ENCODE measurements at places on chromosomes 5 and 9.

DNA sequence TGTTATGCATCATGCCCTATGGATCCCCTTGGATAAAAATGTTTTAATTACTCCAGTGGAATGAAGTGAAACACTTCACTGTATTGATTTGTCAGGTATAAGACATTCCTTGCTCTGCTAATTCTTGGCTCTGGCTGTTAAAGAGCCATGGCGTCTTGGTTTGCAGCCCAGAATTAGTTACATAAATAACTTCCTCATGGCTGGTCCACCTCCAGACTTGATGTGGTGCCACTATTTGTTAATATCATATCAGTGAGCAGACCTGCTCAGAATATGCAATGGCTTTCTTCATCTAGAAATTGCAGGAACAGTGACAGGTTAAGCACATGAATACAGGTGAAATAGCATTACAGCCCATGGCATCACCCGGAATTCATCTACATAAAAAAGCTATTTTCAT, 446.9 kb upstream of the GRIN3A start:
- DNase-seq, result no peak

- no peak for DNase-seq
Measured at GRCh38 chr5:14313986-14314690, 171.0 kb downstream of the TRIO start.

- DNase-seq, result no peak
Measured at GRCh38 chr9:132742821-132743311, 72.6 kb downstream of the GTF3C4 start.

GRCh38 chr5:167639766-167640165, 651.7 kb upstream of the WWC1 start:
- no peak for DNase-seq

DNA sequence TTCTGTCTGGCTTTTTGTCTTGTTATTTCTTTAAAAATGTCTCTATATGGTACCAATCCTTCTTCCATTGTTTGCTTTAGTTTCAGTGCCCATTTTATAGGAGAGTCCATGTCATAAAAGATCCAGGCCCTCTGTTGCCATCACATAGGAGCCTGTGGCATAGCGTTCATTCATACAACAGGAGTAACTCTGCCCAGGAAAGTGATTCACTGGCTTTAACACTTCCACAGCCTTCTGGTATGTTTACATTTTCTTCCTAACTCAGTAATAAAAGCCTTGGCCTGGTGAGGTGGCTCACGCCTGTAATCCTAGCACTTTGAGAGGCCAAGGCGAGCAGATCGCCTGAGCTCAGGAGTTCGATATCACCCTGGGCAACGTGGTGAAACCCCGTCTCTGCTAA, 519.3 kb upstream of the PTGER4 start:
- no peak for DNase-seq

DNA sequence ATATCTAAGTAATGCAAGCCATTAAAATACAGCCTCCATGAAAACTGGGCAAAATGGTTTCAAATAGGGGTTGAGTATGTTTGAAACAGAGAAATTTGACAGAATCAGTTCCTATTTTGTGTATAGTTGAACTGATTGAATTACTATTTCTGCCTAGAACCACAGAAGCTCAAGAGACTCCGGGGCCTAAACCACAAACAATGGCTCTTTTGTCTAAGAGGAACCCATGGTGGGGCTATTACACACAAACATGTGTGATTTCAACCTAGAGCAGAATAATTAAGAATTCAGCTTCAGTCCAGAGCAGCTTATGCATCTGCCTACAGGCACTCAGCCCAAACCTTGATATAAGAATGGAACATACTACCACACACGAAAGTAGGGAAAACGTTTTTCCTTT, 171.2 kb upstream of the MPDZ start:
- DNase-seq, result no peak

GRCh38 chr9:71671289-71671688, 97.0 kb downstream of the CEMIP2 start:
- no peak for DNase-seq

GRCh38 chr5:150153957-150154617, 1.6 kb downstream of the PDGFRB start:
- peak; percentile 36 for DNase-seq

- no peak for DNase-seq
Measured at GRCh38 chr9:106682420-106682819, 180.5 kb upstream of the ZNF462 start.

DNA sequence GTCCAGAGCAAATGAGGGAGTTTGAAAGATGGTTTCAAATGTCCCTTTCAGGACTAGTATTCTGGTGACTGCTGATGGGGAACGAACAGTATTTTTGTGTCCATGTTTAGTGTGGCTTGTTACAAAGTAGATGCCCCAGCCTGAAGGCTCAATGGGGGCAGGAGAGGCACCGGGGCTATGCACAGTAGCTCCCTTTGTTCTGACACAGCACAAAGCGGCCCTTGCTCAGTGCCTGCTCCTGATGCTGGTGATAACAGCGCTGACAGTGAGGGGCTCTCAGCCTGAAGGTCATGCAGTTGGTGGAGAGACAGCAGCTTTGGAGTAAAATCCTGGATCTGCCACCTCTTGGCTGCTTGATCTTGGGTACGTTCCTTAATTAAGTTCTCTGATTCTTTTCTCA, 188.9 kb downstream of the SLIT3 start:
- DNase-seq, result no peak

- peak; percentile 98 for DNase-seq
Measured at GRCh38 chr5:172800088-172800551, 29.1 kb upstream of the DUSP1 start.

DNA sequence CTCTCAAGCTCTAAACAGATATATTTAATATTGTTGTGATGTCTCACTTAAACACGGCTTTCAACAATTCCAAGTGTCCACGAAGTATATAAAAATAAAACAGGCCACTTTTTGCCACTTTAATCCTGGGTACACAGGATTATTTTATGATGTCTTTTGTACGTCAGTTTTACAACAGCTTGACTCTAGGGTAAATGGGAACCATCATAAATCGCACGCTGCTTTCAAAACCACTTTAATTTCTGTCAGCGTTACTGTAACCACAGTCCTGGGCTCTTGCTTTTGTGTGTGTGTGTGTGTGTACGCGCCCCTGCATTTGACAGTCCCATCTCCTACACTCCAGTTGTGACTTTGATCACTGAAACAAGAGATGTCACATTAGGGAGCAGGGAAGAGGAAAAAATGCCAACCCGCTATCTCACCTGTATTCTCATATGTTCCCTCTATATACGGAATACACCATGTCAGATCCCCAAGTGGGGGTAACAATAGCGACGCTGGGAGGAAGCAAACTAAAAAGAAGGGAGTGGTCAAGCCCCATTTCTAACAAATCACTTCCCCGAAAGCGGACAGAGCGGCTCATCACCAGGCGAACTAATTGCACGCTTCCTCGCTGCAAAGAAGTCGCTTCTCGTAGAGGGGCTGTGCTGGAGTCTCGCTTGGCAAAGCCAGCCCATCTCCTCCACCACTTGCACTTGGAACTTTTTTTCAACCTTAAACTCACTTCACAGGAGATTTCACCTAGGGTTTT, 1.2 kb downstream of the BNC2 start:
- DNase-seq, result peak; percentile 36

DNA sequence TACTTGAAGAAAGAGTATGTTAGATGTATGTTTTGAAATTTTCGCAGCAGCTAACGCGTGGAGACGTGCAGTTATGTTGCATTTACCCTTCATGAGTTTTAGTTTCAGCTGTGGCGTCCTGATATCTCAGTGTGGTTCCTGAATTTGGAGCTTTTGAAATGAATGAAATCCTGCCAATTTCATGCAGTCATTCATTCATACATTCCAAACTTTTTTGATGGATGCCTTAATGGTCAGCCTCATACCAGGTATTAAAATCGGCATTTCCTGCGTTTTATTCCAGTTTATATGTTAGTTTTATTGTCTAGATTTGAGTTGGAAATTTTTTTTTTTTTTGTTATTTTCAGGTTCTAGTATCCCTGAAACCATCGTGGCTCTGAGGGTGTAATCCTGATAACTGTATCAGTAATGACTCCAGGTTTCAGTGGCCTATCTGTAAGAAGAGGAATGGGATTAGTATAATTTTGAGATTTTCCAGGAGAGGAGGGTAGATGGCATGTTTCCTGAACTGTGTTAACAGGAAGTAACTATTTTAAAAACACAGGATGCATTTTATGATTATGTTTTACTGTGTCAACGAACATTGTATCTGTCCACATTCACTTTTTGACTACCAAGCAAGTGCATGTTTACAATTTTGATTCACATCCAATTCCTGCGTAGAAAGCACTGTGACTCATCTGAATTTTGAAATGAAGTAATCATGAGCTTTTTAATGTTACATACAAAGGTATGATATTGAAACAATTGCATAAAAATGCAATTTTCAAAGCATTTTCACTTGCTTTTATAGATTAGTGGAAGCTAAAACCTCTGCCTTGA, 1.0 kb downstream of the FOCAD start:
- peak; percentile 83 for DNase-seq

GRCh38 chr9:117156144-117156688, 258.6 kb downstream of the ASTN2 start:
- DNase-seq, result no peak

DNA sequence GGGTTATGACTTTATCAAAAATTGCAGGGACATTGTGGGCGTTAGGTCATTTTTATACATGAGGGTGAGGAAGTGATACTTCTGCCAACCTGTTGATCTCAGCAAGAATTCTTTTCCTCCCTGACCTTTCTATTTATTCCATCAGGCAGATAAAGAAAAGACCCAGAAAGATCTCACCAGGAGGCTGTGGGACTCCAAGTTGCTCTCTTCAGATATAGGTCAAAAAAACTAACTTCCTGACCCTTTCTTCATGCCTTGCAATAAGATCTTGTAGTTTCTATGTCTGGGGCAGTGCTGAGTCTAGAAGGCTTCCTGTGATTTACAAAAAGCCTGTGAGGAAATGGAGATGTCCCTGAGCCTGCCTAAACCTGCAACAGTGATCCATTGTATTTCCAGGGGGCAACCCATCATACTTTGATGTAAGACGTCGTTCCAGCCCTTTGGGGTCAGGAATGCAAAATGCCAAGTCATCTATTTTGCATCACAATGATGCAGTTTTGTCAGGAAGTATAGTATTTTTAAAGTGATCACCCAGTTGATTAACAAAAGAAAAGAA, 22.0 kb upstream of the PIK3R1 start:
- DNase-seq, result peak; percentile 63

DNA sequence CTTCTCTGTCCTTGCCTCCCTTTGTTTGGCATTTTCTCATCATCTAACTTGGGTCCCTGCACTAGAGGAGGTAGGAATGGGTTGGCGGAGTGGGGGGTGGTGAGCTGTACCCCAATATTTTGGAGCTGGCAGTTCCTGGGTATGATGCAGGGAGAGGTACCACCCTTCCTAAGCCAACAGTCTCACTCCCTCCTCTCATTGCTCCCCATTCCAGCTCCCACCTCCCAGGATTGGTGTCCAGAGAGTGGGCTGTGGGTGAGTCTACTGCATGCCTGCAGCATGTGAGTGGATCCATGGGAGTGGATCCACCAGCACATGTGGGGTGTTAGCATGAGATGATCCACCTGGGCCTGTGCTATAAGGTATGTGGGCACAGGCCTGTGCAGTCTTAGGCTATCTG, 22.2 kb upstream of the MYORG start:
- no peak for DNase-seq

DNA sequence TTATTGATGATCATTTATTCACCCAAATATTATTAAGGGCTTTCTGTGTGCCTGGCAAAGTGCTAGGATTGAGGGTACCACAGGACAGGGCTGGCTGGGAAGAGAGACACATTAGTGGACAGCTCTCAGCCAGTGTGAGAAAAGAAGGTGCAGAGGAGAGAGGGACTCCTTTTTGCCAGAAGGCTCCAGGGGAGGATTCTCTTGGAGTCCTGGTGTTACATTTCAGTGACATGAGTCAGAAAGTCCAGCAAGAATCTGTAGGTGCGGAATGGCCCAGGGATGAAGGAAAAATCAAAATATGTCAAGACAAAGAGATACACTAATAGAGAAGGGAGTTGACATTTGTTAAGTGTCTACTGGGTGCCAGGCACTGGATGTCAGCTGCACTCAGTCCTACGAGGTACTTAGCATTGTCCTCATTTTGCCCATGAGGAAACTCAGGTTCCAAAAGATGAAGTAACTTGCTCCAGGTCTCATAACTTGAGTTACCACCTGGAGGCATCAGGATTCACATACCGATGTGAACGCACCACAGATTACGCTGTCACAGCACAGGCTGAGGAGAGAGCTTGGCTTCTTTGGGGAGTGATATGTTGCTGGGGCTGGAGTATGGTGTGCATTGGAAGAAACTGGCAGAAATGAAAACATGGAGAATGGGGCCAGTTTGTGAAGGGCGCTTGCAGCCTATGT, 60.5 kb downstream of the RASGRF2 start:
- no peak for DNase-seq

GRCh38 chr5:57805732-57806131, 323.1 kb upstream of the ACTBL2 start:
- no peak for DNase-seq

- no peak for DNase-seq
Measured at GRCh38 chr5:101626572-101626971, 669.5 kb downstream of the SLCO4C1 start.

DNA sequence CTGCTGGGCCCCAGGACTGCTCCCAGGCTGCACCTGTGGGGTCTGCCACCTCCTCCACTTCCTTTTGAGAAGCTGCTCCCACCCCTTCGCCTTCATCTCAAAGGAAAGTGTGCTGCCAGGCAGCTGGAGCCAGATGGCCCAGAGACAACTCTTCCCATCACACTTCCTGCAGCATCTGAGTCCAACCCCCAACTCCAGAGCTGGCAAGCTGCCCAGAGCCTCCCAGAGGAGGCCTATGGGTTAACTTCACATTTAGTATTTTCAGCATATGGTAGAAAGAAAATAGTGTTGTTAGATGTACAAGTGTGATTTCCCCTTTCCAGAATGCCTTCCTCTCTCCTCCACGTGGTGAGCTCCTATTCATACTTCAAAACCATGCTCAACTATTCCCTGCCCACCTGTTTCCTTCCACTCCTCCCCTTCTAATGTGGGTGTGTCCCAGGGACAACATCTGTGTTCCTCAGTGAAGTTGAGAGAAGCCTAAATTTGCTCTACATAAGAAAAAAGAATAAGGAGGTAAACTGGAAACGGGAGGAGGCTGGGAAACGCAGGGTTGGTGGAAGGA, 38.6 kb upstream of the KCNMB1 start:
- no peak for DNase-seq

GRCh38 chr5:27140831-27141230, 102.4 kb upstream of the CDH9 start:
- DNase-seq, result no peak

- no peak for DNase-seq
Measured at GRCh38 chr9:71781391-71781790, 13.1 kb upstream of the CEMIP2 start.

DNA sequence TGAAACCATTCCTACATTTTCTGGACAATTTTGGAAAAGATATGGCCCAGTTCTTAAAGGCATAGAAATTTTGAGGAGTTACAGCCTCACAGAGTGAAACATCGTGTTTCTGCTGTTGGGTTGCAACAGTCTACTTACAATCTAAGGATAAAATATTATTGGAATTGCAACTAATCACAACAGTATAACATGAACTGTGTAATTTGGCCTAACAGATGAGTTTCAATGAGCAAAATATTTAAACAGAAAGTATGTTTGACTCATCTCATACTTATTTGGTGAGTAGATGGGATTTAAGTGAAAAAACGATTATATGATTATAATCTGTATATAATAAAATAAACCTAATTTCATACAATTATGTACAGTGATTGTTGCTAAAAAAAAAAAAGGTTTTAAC, 1061.8 kb downstream of the CDH12 start:
- DNase-seq, result no peak

GRCh38 chr9:129250786-129251185, 72.7 kb upstream of the IER5L start:
- DNase-seq, result no peak

GRCh38 chr5:170642776-170643436, 139.1 kb downstream of the KCNIP1 start:
- DNase-seq, result no peak

- DNase-seq, result peak; percentile 84
Measured at GRCh38 chr5:140588311-140589070, 23.9 kb downstream of the SLC35A4 start.

Measured in suppressor macrophage treated with lipopolysaccharide for 1 hour (primary cell).